Umbilical cord (tissue), 2 donors: ENCODE measurements at places on chromosomes 4 and X.

- DNase-seq: no peak
Measured at GRCh38 chr4:158814636-158815330, 46.0 kb downstream of the FNIP2 start.

GRCh38 chr4:40621229-40621591, 8.5 kb downstream of the RBM47 start:
- DNase-seq: no peak

- DNase-seq: peak; percentile 28
Measured at GRCh38 chr4:177427192-177427591, 15.0 kb downstream of the AGA start.

GRCh38 chr4:8914461-8915171, 43.0 kb upstream of the HMX1 start:
- DNase-seq: no peak

DNA sequence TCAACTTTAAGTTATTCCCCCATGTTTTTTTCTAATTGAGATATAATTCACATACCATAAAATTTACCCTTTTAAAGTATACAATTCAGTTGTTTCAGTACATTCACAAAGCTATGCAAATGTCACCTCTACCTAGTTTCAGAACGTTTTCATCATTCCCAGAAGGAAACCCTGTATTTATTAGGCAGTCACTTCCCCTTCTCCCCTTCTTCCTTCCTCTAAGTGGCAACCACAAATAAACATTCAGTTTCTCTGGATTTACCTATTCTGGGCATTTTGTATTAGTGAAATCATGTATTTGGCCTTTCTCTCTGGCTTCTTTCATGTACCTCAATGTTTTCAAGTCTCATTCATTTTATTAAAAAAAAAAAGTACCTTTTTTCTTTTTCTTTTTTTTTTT, 101.9 kb downstream of the TET2 start:
- DNase-seq: no peak

DNA sequence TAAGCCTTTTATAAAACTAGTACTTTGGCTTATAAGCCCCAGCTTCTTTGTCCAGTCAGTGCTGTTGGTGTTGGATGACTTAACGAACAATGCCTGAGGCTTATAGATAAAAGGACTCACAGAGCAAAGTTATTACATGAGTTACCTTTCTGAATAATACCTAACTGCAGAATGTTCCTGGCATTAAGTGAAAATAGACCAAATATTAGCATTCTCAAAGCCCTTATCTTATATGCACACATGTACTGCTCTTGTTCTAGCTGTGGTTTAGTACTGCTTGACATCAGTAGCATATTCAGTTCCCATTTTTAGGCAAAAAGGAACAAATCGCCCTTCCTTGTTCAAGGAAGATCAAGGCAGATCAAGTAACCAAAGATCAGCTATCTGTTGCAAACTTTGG, 131.6 kb downstream of the ZNF330 start:
- DNase-seq: no peak

DNA sequence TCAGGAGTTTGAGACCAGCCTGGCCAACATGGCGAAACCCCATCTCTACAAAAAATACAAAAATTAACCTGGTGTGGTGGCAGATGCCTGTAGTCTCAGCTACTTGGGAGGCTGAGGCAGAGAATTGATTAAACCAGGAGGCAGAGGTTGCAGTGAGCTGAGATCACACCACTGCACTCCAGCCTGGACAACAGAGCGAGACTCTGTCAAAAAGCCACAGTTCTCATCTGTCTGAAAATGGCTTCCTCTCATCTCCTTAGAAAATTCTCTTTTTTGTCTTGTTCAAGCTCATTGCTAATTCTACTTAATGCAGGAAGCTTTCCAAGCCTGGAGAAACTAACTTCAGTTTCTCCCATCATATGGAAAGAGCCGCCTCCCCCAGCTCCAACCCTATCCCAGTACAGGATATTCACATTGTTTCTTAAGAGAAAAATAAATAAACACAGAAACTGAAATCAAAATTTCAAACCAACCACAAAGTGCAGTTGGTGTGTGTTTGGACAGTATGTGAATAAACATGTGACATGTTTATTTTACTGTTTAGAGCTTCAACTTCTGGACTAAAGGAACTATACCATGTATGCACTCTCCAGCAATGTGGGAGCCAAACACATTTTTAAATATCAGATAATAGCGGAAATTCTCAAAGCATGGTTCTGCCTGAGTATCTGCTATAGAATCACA, 55.0 kb upstream of the GAB1 start:
- DNase-seq: peak; percentile 30

DNA sequence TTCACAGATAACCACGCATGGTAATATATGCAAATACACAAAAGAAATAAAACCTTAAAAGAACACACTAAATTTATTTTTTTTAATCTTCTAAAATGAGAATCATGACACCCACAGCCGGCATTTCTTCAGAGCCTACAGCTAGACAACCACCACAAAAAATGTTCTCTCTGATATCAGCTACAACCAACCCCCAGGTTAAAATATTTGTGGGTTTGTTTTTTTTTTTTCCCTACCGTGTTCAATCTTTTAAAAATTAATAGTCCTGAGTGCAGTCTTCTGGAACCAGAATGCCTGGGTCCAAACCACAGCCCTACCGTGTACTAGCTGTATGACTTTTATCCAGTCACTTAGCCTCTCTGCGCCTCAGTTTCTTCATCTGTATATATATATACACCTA, 36.0 kb downstream of the MAML3 start:
- DNase-seq: no peak

DNA sequence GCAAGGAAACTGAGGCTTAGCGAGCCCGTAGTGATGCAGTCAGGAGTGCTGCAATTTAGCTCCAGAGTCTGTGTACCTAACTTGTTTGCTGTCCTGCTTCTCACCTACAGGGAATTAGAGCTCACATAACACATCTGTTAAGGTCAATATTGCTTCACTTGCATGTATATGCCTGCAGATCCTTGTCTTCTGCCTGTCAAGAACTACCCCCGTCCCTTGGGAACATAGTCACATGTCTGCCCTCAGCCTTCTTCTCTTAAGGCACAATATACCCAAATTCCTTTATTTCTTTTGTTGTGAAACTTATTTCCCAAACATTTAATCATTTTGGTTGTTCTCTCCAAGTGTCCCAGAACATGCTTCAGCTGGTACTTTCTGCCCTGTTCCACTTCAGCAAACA, 103.3 kb upstream of the LEF1 start:
- DNase-seq: no peak

GRCh38 chr4:1670279-1670678, 13.8 kb downstream of the FAM53A start:
- no peak for DNase-seq

DNA sequence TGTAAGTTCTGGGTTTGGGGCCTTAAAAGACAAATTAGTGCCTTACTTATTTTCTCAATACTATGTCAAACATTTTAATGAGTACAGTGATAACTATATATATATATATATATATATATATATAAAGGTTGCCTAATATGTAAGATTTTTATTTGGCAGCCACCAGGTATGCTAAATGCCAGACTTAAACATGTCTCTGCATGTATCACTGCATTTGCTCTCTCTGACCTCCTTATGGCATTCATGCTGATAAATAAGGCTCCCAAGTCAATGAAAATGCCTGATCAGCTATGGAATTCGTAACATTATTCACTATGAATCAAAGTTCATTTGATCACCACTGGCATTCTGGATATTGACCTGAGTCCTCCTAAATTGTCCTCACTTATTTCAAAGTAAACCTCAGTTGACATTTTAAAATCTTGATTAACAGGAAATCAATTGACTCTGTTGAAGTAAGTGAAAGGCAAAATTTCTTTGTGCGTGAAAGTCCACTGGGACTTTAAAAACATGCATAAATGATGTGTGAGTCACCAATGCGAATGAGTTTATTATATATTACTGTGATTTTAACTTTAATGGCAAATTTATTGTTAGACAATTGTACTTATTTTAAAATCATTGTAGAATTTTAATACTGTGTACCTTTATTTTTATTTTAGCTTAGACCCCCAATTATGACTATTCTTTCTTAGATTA, 29.2 kb upstream of the AREG start:
- DNase-seq: no peak

DNA sequence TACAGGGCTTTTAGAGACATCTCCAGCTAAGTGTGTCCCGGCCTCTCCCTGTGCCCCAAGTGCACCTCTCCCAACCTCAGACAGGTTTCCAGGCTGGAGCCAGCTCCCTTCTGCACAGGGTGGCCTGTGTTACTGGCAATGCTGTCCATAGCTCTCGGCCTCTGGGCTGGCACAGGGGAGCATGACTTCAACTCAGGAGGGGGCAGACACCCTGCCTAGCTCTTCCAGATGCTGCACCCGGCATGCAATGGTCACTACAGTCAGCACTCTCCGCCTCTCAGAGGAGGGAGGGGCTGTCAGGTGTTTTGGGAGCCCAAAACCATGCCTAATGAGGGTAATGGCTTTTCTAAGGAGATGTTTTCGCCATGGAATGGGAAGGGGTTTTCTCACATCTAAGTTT, 2.4 kb upstream of the IRAK1 start:
- DNase-seq: no peak

GRCh38 chr4:15930314-15930713, 8.2 kb downstream of the FGFBP1 start:
- no peak for DNase-seq

DNA sequence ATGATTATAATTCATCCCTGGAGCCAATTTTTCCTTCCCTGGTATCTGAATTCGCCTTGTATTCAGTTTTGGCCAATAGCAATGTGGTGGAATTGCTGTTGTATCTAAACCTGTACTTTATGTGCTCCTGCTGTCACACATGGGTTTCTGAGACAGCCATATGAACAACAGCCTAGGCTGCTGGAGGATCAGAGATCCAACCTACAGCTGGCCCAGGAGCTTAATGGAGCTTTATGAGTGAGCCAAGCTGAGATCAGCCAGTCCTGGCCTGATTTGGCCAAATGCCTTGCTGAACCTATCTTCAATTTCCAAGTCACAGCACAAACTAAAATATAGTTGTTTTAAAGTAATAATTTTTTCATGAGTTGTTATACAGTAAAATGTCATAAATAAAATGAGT, 1071.5 kb downstream of the PCDH7 start:
- DNase-seq: peak; percentile 63

DNA sequence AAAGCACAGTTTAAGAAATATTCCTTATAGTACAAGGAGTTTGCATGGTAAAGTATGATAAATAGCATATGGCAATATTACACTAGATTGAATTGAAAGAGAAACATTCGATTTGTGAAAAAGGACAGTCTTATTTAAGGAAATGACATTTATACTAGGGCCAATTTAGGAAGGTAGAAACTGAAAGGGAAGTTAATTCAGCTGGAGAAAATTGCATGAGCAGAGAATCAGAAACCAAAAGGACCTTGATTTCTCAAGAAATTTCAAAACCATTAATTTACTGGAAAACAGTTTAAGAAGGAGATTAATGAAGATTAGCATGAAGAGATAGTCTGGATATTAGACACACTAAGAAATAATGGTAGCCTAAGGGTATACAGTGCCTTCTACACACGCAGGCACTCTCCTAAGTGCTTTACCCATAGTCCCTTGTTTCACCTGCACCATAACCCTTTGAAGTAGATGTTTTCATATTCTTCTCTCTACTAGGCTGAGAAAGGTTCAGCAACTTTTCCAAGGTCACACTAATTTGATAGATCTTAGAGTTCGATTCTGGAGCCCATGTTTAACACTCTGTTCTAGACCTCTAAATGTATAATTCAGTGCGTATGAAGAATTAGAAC, 259.1 kb upstream of the SLIT2 start:
- DNase-seq: no peak

DNA sequence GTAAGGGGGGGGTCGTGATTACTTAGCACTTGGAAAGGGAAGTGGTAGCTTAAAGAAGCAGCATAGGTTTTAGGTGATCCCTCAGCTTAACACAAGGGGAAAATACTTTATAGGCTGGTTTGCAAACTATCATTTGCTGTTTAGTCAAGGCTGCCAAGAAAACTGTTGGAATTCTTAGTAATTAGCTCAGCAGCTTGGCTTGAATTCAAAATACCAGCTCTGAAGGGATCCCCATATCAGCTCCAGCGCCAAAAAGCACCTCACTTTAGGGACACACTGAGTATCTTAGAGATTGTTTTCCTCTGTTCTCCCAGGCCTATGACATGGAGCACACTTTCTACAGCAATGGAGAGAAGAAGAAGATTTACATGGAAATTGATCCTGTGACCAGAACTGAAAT, 8.8 kb downstream of the TNMD start:
- DNase-seq: no peak

- peak; percentile 68 for DNase-seq
Measured at GRCh38 chrX:20530406-20530921, 263.8 kb upstream of the RPS6KA3 start.

GRCh38 chrX:8049827-8050226, 121.2 kb downstream of the VCX2 start:
- no peak for DNase-seq

DNA sequence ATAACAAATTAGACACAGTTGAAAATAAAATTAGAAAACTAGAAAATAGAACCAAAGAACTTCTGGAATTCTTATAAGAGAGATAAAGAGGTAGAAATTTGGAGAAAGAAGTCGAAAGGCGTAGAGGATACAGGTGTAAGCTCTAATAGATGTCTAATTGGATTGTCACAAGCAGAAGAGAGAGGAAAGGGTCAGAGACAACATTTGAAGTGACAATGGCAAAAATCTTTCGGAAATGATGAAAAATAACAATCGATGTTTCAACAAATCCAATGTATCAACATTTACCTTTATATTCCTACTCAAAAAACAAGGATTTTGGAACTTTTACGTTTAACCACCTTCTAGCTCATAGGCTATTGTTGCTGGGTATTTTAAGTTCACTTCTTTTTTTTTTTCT, 3.8 kb downstream of the CXCL8 start:
- no peak for DNase-seq

DNA sequence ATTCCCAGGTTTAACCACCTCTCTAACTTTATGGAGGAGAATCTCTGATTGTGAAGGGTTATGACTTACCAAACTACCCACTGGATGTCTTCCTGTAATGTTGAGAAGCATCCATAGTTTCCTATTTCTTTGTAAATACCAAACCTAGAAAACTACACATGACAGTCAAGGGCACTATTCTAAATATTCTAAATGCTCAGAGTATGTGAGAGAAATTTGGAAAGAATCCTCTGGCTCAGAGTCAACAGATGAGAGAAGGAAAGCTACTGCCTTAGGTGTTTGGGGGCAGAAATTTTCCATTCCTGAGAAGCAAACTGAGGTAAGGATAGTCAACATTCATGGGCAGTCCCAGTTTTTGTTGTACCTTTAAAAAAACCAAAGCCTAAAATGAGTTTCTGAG, 155.8 kb downstream of the KCNIP4 start:
- DNase-seq: no peak
